ENCODE measurements at places on chromosomes 4 and X.

DNA sequence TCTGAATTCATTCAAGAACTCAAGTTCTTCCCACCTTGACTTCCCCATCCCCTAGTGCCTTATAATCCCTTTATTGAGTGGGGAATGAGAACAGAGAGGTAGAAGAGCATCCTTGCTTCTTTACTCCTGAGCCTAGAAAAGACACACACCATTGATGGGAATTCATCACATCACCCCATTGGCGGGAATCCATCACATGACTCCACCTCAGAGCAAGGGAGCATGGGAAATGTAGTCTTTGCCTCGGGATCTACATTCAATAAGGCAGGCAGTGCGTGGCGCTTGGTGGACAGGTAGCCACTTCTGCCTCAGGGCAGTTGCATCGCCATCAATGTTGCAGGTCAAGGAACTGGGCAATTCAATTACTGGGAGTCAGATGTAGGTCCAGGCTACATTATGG, 50.7 kb downstream of the MXRA5 start:
- no peak for DNase-seq

GRCh38 chr4:21949073-21949457, 493 bp upstream of the KCNIP4 start:
- DNase-seq = no peak

- DNase-seq = no peak
Observed at GRCh38 chr4:138802499-138802898, 213.1 kb upstream of the NOCT start.

DNA sequence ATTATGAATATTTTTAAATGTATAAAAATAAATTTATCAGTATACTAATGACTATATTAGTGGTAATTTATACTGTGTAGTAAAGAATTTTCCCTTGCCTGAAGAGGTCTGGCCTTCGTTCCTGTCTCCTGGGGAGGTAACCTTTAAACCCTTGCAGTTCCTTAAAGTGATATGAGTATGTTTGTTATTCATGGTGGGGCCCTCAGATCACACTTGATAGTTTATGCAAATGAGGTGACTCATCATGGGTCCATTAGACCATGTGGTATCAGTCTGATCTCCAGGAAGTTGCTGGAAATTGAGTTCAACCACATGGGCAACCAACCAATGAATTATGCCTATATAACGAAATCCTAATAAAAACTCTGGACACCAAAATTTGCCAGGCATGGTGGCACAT, 904.1 kb downstream of the RPA4 start:
- no peak for DNase-seq

- DNase-seq = no peak
Observed at GRCh38 chr4:181908168-181908567, 335.0 kb upstream of the TENM3 start.

DNA sequence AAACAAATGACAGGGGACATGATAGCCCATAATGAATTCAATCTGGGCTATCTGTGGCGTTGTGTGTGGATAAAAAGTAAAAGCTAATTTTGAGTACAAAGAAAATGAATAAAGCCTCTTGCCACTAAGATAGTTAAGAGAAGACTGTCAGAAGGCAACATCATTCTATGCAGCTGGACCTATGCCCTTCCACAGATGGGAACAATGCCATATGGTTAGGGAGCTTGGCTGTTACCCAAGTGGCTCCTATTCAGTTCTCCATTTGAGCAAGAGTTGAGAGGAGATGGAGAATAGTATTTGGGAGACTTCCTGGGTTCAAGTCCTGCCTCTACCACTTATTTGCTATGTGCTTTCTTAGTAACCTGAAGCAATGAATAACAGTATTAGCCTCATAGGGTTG, 107.7 kb downstream of the ANXA3 start:
- no peak for DNase-seq

DNA sequence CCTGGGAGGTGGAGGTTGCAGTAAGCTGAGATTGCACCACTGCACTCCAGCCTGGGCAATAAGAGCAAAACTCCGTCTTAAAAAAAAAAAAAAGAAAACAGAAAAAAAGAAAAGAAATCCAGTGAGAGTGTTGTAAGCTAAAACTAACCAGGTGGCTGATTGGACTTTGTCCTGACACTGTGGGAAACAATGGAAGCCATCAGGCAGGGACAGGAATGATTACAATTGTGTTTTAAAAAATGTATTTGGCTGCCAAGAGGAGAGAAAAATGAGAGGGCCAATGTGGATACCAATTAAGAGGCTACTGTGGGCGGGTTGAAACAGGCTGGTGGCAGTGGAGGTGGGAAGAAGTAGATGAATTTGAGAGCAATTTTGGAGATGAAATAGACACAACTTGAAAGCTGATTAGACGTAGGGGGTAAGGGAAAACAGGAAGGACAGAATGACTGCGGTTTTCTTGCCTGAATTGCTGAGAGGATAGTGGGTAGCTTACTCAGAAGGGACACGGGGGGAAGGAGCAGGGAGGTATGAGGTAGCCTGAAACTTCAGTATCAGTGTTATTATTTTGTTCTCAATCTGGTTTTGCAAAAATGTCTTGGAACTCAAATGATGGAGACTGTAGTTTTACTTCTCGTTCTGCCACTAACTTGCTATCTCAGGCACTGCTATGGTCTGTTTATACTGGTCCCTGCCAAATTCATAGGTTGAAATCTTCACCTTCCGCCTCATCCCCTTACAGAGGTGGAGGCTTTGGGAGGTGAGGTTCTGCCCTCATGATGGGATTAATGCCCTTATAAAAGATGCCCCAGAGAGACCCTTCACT, 45.6 kb upstream of the CHRNA9 start:
- DNase-seq = no peak

- no peak for DNase-seq
Observed at GRCh38 chrX:43809463-43809862, 72.8 kb downstream of the MAOB start.

- no peak for DNase-seq
Observed at GRCh38 chr4:164412246-164412645, 341.7 kb upstream of the SMIM31 start.

GRCh38 chrX:9370893-9371292, 94.0 kb upstream of the TBL1X start:
- DNase-seq = no peak

DNA sequence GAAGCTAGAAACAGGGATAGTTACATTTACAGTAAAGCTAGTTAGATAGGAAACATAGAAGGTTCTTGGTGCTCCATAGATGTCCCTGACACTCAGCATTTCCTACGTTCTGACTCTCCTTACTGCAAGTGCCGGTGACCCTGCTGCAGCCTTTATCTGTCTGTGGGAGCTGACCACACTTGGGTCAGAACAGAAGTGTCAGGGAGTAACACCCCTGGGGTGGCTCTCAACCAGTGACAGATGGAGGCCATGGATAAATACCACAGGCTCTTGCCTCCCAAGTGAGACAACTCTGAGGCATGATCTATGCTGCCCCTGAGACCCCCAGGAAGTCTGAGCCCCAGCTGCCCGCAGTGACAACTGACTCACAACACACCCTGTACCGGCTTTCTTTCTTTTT, 69.8 kb downstream of the ANXA3 start:
- DNase-seq = no peak

DNA sequence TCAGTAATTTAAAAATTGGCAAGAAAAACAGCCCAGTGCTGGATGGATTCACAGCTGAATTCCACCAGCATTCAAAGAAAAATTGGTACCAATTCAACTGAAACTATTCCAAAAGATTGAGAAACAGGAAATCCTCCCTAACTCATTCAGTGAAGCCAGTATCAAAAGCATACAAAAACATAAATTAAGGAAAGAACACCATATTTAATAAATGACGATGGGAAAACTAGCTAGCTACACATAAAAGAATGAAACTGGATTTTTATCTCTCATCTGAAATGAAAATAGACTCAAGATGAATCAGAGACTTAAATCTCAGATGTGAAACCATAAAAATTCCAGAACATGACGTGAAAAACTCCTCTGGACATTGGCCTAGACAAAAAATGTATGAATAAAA, 516.8 kb upstream of the SPANXN1 start:
- DNase-seq = no peak

- DNase-seq = no peak
Observed at GRCh38 chr4:123777373-123777772, 380.8 kb downstream of the SPRY1 start.

- DNase-seq = no peak
Observed at GRCh38 chrX:17494216-17494615, 119.2 kb downstream of the NHS start.

GRCh38 chr4:99467887-99468286, 32.7 kb upstream of the ADH7 start:
- DNase-seq = no peak

DNA sequence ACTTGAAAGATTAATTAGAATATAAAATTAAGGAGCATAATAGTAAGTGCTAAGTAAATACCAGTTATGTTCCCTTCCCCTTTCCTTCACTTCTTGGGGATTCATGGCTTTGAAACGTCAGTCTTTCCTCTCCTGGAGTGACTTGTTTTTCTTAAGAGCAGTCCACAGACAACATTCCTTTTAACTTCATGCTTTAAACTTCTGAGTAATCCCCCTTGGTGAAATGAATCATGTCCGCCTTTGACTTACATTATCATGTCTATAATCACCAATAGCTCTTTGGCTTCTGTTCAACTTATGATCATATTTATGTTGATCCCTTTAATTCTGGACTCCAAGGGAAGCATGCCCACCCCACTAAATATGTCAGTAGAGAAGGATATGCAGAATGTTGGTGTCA, 1012.1 kb upstream of the SLIT2 start:
- DNase-seq = no peak

All from GOT3 (cell line).